Hematopoietic multipotent progenitor cell treated with erythropoietin and hydrocortisone succinate and interleukin-3 and kit ligand, for 8 days (in vitro differentiated cells): ENCODE measurements at places on chromosomes 16 and 17.

GRCh38 chr17:44102849-44103622 is 20.4 kb downstream of the HDAC5 start:
- DNase-seq = no peak

DNA sequence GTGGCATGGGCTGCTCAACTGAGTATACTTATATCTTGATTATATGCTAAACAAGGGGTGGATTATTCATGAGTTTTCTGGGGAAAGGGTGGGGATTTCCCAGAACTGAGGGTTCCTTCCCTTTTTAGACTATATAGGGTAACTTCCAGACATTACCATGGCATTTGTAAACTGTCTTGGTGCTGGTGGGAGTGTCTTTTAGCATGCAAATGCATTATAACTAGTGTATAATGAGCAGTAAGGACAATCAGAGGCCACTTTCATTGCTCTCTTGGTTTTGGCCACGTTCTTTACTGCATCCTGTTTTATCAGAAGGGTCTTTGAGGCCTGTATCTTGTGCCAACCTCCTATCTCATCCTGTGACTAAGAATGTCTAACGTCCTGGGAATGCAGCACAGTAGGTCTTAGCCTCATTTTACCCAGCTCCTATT is 12.0 kb downstream of the PRR11 start:
- DNase-seq = peak; percentile 85

DNA sequence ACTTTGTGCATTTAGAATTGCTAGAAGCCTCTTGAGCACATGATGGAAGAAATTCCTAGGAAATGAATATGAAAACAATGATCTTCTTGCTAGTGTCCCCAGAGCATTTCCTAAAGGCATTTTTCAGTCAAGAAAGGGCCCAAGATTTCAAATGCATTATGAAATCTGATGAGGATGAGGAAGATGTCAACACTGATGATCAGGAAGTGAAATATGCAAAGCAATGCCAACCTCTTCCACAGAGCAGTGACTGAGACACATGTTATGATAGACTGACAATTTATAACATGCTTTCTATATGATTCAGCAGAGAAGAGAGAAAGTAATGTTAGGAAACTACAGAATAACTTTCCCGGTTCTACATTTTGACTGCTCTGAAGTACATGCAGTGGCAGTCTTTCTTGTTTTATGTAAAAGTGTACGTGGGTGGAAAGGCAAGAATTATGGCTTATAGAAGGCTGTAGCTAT is 859.1 kb upstream of the GOT2 start:
- no peak for DNase-seq

DNA sequence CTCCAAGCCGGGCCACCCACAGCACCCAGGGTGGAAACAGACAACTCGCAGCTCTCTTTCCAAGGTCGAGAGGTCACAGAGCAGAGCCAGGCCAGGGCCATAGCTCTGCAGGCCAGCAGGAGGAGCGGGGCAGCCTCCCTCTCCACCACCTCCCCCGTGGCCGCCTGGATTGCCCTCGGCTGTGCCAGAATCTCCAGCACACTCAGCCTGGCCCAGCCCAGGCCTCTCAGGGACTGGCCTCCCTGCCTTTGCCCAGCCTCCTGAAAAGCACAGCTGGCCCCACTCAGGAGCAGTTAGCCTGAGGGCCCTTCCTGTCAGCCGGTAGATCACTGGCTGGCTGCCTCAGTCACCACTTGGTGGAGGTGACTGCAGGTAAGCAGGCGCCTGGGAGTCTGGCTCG is 85.8 kb upstream of the SEC14L1 start:
- DNase-seq = no peak

DNA sequence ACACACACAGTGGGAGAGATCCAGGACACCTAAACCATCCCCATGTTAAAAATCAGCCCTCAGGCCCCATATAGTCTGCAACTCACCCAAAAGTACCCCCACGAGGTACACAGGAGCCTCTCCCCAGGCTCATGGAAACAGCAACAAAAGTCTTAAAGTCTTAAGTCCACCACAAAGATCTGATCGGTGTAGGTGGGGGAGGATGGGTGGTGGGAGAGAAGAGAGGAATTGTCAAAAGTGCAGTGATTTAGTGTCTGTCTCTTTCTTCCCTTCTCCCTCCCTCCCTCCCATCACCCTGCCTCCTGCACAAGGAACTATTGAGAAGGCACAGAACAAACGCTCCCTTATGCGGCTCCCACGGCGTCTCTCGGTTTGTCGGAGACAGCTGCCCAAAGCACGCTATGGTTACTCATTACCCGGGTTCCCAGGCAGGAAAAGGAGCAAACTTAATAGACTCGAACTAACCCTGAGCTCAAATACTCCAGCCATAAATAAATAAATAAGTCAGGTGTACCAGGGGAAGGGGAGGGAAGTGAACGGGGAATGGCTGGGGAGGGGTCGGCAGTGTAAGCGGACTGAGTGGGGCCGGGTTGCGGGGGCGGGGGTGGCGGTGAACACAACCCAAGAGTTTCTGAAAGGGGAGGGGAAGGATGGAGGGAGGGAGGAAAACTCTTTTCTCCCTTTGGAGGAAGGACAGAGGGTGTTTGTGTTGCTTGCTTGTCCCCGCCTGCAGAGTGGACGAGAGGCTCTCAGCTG is 477.4 kb downstream of the SLC39A11 start:
- DNase-seq = no peak

DNA sequence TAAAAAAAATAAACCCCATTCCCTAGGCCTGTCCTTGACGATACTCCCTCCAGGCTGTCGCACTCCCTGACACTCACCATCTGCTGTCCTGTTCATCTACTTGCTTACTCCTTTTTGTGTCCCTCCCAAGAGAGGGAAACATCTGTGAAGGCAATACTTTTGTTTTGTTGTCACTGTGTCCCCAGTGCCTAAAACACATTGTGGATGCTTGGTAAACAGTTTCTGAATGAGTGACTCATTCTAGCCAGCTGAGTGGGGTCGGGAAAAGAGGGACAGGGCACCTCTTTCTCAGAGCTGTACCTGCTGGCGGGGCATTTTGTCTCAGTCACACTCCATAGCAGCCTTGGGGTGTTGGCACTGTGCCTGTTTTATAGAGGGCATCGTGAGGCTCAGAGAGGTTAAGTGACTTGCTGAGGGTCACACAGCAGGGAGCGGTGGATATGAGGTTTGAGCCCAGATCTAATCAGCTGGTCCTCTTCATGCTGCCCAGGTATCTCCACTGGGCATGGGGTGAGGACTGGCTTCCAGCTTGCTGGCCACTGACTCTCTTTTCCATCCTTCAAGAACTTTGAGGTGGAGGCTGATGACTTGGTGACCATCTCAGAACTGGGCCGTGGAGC is 15.6 kb downstream of the MAP2K3 start:
- peak; percentile 2 for DNase-seq

DNA sequence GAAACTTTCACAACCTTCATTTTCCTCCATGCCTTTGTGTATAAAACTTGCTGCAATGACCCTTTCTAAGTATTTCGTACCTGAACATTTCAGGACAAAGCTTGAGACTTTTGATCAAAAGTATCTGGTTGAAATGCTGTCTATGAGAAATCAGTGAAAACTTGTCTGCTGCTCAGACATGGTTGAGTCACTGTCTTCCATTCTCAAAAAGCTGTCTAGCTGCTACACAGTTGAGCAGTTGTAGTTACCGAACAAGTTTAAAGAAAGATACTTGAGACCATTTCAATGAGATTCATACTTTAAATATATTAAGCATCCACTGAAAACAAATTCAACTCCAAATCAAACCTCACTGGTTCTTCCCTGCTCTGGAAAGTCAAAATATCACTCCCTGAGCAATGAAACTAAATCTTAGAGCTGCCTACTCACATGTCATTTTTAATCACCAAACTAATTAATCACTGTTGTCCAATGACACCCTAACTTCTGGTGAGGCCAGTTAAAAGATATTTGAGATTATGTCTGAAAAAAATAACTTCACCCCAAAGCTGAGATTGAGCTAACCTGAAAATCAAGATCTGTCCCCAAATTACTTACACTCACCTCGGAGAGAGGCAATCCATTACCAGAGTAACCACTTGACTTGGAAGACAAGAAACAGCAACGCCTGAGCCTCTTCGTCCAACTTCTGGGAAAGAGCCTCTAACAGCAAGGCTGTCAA is 488 bp downstream of the TMEM100 start:
- no peak for DNase-seq

GRCh38 chr16:877242-878071 is 76.9 kb upstream of the GNG13 start:
- DNase-seq = no peak

DNA sequence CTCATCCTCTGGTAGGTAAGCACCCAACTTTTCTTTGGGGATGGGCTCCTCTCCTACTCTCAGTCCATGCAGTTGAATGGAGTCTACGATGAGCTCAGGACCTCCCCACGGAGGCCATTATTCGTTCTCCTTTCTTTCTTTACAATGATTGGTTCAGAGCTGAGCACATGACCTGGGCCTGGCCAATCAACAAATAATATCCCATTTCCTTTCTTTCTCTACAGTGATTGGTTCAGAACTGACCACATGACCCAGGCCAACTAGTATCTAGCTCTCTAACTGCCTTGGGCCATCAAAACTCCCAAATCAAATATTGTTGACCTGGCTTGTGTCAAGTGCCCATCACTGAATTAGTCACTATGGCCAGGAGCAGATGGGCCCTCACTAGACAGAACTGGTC is 129.2 kb downstream of the USP31 start:
- no peak for DNase-seq

GRCh38 chr17:18121144-18121910 is 12.8 kb downstream of the MYO15A start:
- no peak for DNase-seq

DNA sequence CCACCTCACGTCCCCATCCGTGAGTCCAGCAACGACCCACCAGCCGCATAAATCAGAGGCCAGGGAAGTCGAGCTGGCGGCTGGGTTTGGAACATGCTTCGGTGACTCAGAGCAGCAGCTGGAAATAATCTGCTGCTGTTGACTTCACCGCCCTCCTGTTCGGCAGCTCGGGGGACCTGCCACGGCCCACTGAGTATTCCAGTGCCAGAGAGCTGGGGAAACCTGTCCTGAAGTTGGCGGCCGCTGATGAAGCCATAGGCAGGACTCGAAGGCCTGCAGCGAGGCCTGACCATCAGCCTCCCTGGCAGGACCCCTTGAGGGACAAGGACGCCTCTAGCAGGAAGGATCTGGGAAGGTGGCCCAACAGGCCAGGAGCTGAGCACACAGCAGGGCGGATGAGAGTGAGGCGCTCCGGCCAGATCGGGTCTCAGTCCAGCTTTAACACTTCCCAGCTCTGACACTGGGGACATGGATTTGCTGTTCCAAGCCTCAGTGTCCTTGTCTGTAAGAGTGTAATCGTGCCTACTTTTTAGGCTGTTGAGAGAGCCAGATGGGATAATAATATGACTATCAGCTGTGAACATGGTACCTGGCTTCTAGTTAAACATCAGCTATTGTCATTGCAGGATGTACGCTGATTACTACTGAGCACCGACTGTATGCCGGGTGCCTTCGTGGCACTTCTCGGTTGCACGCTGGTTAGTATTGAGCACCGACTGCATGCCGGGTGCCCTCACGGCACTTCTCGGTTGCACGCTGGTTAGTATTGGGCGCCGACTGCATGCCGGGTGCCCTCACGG is 50.4 kb upstream of the CIBAR2 start:
- DNase-seq = no peak

- no peak for DNase-seq
Measured at GRCh38 chr16:48558371-48558841, 51.6 kb downstream of the N4BP1 start.

GRCh38 chr17:47203984-47204721 is 5.0 kb upstream of the MYL4 start:
- peak; percentile 61 for DNase-seq

- no peak for DNase-seq
Measured at GRCh38 chr17:3657874-3658783, 10.2 kb downstream of the TAX1BP3 start.

GRCh38 chr17:47735536-47736011 is 2.5 kb downstream of the TBX21 start:
- DNase-seq = no peak

DNA sequence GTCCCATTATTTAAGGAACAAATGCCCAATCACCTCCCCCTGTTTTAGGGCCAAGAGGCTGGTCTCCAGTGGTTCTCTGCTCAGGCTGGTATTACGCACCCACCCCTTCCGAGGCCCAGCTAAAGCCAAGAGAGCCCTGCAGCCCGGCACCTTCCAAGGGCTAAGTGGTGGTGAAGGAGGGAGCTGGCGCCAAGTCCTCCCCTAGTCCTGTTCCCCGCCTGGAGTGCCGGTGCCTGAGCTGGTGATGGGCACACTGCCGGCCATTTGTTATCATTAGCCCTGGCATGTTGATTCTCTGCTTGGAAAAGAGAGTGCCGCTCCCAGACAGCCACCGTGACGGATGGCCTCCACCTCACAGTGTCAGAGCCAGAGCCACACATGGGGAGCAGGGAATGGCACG is 31.9 kb downstream of the GRIN2C start:
- no peak for DNase-seq
